ENCODE measurements at places on chromosomes 2 and 18.

DNA sequence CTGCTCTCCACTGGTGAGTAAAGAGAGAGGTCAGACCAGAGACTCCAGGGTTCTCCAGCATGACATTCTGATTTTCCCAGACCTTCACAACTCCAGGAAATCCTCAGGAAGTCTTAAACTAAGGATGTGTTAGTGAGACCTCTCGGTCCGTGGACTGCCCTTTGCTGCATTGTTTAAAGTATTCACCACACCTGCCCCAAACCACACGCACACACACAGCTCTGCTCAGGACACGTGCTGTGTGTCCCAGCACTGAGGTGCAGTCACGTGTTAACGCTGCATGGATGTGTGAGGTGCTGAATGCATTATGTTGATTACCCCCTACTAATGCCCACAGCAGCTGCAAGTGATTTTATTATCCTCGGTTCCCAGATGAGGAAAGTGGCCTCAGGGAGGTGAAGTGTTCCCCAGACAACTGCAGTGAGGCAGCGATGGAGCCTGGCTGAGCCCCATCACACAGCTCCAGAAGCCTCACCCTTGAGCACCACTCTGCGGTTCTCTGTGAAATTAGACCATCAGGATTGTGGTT is 68.4 kb downstream of the TRAPPC12 start:
- peak; percentile 43 for DNase-seq

DNA sequence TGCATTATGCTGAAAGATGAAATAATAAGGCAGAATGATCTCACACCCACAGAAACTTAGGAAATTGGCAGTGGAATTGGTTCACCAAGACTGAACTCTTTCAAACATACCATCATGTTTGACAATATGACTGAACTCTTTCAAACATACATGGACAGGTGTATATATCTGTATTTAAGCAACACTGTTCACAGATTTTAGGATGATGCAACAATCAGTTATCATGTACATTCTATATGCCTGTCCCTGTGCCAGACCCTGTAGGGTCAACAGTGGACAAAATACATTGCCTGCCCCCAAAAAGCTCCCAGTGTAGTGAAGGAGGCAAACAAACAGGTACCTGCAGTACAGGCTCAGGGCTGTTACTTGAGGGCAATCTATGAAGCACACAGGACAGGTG is 2.9 kb upstream of the REV1 start:
- no peak for DNase-seq

DNA sequence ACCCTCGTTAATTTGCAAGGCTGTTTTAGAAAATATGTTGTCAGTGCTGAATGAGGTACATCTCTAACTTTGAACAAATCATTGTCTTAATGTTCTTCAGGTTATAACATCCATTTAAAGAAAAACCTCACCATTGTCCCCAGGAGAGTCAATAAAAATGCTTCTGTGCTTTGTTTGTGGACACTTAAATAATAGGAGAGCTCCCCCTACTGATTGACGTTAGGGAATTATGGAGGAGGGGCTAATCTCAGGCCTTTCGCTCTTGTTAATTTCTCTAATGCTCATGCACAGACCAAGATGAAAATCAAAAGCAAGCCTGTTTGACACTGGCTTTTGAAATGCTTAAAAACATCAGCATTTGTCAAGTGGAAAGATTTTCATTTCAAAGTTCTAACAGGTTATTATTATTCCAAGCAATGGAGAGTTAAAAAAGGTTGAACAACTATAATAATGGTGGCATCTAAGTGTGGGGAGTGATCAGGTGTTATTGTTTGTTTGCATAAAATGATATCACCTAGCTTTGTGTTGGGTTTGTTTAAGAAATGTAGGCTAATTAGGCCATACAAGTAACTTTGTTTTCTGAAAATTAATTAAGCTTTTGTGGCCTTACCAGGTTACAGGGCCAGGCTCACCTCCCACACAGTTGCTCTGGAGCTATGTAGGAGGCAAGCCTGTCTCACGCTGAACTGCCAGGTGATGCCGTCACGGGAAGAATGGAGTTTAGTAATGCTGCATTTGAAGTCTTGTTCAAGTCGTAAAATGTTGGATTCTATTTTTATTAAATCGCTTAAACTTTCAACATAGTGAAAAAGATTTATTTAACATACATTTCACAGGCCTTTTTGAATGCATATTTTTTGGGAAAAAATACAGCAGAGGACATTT is 51.7 kb upstream of the SMIM21 start:
- peak; percentile 82 for DNase-seq

GRCh38 chr18:475202-476031 is 25.1 kb downstream of the COLEC12 start:
- DNase-seq, result peak; percentile 63

- peak; percentile 28 for DNase-seq
These were observed 263.8 kb downstream of the LOXHD1 start for GRCh38 chr18:46393230-46393629.

DNA sequence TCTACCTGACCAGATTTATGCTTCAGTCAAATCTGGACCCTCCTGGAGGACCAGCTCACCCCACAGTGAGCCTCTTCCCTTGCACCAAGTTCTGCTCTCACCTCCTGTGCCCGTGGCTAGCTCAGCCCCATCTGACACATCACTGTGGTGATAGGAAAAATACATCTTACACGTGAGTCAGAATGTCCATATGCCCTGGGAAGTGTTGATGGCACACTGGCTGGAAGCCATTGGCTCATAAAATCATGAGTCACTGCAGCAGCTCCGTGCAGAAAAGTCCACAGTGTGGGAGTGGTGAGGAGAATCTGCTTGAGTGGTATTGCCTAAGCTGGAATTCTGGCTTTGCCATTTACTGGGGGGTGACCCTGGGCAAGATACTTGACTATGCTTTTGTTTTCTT is 42.6 kb upstream of the RAPGEF4 start:
- DNase-seq, result peak; percentile 97

DNA sequence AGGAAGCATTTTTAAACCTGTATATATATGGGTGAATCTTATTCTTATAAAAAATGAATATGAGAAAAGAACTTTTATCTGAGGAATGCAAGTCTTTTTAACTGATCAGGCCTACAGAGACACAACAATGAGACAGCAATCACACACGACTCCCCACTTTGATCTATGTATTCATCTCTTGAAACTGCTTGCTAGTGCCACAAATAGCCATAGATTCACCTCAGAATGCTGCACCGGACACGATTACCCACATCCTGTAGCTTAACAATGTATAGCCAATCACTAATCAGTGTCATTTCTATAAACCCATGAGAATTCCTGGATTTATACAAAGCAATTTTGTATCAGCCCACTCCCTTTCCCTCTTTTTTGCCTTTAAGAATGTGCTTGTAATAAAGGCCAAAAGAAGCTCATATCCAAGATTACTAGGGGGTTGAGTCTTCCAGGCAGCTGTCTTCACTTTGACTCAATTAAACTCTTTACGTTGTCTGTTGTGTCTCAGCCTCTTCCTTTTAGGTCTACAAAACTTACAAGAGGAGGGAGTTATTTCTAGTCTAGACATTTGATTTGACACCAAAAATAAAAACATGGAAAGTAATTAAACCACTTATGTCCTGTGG is 94.9 kb downstream of the MBD2 start:
- no peak for DNase-seq

DNA sequence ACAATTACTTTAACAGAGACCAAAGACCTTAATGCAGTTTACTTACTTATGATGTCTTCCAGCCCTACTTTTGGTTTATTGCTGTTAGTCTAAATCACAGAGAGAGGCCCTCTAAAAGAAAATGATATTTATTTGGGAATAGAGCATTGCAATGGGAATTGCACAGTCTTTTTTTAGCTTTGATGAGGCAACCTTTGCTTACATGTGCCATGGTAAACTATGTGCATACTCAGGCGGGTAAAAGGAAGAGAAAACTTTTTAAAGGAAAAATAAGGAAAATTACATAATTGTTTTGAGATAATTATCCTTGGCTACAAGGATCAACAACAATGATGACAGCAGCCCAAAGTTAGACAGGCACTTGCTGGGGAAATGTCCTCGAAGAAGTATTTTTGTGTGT is 78.6 kb downstream of the EFEMP1 start:
- no peak for DNase-seq

DNA sequence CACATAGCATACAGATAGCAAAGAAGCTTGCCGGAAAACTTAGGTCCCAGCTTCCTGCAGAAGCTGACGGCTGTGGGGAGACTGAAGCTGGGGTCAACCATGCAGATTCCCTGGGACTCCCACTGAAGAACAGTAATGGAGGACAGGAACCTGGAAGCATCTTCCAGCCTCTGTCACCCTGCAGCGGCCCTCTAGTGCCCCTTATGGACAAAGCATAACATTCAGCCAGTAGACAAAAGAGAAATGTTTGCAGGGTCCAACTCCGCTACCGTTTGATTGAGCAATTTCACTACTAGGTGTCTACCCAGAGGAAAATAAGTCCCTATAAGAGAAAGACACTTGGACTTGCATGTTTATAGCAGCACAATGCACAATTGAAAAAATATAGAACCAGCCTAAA is 460.6 kb downstream of the CNTNAP5 start:
- DNase-seq, result no peak

DNA sequence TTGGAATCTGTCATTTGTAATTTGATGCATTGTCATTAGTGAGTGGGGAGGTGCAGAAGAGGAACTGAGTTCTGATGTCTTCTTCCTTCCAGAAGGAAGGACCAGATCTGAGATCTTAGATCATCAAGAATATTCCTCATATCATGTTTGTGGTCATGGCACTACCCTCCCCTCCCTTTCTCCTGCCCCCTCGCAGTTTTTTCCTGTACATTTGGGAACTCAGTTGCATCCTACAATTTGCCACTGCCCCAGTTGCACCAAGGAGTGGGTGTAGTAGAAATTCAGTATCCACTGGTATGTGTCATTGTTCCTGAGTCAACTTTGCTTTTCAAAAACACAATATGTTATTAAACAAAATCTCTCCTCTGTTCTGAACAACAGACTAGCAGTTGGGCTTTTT is 26.6 kb upstream of the ACVR1 start:
- DNase-seq, result no peak

GRCh38 chr2:215002500-215002899 is 135.9 kb downstream of the ABCA12 start:
- peak; percentile 72 for DNase-seq

DNA sequence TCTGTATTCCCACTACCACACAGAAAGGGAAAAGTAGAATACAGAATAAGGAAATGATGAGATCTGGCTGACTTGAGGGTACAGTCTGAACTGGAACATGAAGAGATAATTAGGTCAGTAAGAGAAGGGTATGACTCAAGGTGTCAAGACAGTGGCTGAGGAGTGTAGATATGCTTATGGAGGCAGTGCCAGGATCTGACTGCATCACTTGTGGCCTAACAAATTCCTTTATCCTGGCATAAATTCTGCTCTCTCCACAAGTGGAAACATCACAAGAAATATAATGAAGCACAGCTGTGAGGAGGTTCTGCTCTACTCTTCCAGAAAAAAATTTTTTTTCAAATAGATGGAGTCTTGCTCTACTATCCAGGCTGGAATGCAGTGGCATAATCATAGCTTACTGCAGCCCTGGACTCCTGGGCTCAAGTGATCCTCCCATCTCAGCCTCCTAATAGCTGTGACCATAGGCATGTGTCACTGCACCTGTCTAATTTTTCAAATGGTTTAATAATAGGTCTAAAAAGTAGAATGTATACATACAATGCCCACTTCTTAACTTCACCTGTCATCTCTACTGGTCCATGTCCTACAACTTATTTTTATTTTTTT is 85.3 kb downstream of the C2orf74 start:
- peak; percentile 57 for DNase-seq

GRCh38 chr2:210440206-210440605 is 36.4 kb downstream of the LANCL1 start:
- no peak for DNase-seq

DNA sequence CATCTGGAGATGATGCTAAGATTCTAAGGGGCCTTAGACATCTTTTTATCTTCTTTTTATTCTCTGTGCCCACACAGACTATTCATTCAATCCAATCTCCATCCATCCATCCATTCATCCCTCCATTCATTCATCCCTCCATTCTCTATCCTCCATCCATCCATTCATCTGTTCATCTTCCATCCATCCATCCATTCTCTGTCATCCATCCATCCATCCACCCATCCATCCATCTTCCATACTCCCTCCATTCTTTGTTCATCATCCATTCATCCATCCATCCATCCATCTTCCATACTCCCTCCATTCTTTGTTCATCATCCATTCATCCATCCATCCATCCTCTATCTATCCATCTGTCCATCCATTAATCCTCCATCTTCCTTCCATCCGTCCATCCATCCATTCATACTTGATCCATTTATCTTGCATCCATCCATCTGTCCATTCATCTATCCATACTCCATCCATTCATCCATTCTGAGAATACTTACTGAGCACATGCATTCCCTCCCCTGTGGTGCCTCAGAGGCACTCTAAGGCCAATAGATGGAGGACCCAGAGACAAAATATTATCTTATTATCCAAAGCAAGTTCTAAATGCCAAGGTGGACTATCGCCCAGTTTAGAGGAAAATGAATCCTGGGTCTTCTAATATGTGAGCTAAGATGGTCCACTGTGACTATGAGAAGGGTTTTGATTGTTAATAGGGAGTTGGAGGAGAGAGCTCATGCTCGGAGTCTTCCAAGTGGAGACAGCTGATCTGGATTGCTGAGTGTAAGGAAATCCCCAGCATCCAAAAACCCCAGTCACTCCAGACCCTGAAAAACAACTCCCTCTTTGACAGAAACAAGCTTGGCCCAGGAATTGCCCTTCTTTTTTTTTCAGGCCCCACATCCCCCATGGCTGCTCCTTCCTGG is 152.6 kb upstream of the MYCN start:
- DNase-seq, result no peak

- DNase-seq, result no peak
These were observed 203.1 kb downstream of the RAB3GAP1 start for GRCh38 chr2:135255208-135255607.

DNA sequence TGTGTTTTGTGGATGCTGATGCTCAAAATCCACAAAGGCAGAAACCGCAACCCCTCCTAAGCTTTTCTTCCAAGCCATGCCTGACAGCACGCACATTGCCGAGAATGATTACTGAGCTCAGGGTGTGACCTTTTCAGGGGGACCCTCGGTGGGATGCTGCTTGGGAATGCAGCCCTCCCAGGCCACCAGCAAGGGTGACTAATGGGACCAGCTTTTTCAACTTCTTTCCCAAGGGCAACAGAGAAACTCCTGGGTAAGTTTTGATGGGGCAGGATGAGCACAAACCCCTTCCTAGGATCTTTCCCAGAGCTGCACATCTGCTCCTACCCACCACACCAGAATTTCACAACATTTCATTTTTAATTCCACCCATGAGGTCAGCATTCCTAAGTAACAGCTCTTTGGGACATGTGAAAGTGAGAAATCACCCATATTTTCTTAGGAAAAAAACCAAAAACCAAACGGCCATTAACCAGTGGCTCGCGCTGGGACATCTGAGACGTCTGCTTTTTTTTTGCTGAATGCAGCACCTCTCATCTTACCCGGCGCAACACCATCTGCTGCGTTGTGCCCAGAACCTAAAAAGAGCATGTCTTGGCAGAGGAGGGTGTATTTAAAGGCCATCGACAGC is 119.0 kb downstream of the ARL4C start:
- DNase-seq, result peak; percentile 71

GRCh38 chr18:70256994-70257393 is 31.9 kb upstream of the SOCS6 start:
- DNase-seq, result no peak

GRCh38 chr2:233189025-233189424 is 62.4 kb upstream of the ATG16L1 start:
- no peak for DNase-seq

GRCh38 chr2:190469771-190470170 is 61.6 kb downstream of the MFSD6 start:
- peak; percentile 86 for DNase-seq

- DNase-seq, result no peak
These were observed 4.0 kb downstream of the DIPK1C start for GRCh38 chr18:74453016-74453566.
